CD4-positive, CD25-positive, alpha-beta regulatory T cell (primary cell): ENCODE measurements at places on chromosomes 6 and 20.

GRCh38 chr20:24004471-24004870 is 15.9 kb upstream of the GGTLC1 start:
- no peak for DNase-seq

- no peak for DNase-seq
Observed at GRCh38 chr6:148497257-148497656, 154.6 kb downstream of the SASH1 start.

GRCh38 chr6:15129887-15130286 is 116.0 kb upstream of the JARID2 start:
- DNase-seq, result no peak

DNA sequence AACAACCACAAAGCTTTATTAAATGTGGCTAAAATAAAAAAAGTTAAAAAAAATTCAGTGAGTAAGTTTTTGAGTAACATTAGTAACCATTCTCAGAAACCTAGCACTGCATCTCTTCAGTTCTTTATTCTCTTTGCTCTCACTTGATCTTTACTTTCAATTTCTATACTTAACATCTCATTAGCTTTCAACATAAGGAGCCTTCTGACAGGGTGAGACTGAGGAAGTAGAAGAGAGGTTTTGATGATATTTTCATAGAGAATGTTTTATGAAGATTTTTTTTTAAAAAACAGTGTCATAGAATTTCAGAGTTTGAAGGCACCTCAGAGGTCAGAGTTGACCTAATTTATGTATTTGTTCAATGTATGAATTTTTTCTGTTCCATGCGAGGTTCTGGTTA is 60.8 kb downstream of the FAM83B start:
- DNase-seq, result no peak

GRCh38 chr6:110491644-110492317 is 15.4 kb upstream of the SLC22A16 start:
- DNase-seq, result no peak

DNA sequence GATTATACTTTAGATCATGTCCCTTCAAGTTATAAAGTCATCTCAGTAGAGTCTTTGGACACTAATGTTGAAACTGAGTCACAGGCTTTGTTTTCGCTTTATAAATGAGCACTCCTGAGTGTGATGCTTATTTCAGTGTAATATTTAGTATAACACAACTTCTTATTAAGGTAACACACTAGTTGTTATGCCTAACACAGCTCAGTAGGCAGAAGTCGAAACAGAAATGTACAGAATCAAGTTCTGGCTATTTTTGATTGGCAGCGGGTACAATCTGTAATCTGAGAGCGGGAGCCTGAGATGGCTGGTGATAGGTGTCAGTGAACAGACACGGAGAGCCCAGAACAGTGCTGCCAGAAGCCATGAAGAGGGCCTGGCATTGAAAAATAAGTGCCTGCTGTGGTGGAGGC is 11.4 kb downstream of the HECA start:
- no peak for DNase-seq

DNA sequence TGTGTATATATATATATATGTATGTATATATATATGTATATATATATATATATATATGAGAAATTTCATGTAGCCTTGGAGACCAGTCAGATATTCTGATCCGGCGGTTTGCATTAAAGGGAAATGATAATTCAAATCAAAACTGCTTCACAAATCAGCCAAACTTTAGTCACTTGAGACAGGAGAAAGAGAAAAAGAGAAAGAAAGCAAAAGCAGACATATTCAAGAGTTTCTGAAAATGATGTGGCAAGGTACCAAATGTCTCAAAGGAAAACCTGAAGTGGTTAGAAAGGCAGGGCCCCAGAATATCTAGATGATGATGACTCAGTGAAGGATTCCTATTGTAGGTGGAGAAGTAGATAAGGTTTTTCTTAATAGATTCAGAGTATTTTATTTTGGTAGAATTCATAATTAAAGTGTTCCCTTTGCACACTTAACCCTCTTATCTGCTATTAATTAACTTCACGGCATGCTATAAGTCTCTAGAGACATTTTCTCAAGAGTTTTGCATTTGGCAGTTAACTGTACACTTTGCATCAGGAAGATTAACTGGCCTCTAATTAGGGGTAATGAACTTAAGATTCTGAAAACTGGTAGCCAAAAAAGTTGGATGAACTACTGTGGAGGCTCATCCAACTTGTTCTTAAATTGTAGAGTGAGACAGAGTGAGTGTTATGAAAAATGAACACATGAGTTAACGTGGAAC is 50.1 kb upstream of the ASF1A start:
- DNase-seq, result no peak

DNA sequence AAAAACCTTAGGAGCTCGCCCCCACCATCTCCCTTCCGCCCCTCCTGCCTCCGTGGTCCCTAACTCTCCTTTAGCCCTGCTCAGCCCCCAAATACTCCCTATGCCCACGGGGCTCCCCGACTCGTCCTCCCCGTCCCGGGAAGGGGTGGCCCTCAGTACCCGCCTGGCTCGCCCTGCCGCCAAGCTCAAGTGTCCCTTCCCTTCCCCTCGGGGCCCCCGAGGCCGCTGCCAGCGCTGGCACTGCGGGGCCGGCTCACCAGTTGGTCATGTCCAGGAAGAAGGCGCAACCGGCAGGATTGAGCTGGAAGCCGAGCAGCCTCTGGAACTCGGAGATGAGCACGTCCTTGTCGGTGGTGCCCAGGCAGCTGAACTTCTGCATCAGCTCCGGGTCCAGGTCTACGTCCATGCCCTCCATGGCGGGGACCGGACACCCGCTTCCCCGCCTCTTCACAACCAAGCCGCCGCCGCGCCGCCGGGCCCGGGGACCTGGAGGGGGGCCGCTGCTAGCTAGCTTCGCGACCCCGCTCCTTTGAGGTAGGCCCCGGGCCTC is 303 bp downstream of the ILRUN start:
- DNase-seq, result no peak

- no peak for DNase-seq
Observed at GRCh38 chr20:10060226-10060625, 25.4 kb downstream of the ANKEF1 start.

DNA sequence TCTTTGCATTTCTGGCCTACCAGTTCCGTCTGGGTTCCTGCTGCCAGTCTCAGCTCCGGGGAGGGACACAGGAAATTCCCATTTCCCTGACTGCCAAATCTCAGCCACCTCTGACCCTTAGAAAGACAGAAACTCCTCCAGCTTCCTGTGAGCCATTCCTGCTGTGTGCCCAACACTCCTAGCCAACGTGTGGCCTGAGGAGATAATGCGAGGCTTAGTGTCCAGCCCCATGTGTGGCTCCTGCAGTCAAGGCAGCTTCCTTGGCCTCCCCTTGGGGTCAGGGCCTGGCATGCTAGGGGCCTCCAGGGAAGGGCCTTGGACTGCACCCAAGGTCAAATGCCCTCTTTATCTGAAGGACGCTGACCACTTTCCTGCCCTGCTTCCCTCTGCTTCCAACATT is 45.1 kb downstream of the MAFB start:
- no peak for DNase-seq

DNA sequence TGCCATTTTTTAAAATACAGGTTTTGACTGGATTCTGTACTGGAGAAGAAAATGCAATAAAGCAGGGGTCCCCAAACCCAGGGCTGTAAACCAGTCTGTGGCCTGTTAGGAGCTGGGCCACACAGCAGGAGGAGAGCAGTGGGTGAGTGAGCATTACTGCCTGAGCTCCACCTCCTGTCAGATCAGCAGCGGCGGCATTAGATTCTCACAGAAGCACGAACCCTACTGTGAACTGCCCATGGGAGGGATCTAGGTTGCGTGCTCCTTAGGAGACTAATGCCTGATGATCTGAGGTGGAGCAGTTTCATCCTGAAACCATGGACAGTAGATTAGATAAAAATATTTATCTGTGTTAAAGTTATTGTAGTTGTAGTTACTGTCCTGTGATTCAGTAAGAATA is 21.1 kb upstream of the FBXO9 start:
- no peak for DNase-seq

DNA sequence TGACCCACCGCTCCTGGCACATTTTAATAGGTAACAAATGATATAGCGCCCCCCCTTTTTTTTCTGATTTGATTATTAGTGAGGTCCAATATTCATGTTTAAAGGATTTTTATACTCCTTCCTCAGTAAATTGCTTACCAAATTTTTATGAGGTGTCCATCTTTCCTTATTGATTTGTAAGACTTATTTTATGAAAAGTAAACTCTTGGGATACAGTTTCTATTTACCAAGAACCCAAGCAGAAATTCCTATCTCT is 25.1 kb downstream of the TRIM27 start:
- no peak for DNase-seq

DNA sequence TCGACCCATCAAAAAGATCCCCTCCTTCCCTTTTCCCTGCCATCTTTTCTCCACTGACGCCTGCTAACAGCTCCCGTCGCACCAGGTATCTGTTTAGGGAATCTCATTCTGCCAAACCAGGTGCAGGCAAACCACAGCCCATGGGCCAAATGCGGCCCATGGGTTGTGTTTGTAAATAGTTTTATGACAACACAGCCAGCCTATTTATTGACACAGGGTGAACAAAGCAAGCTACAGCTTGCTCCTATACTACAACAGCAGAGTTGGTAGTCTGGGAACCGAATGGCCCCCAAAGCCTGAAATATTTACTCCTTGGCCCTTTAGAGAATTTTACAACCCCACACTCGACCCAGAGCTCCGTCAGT is 16.4 kb downstream of the NFATC2 start:
- DNase-seq, result no peak

- DNase-seq, result no peak
Observed at GRCh38 chr6:133380723-133381122, 139.6 kb downstream of the EYA4 start.

- DNase-seq, result no peak
Observed at GRCh38 chr6:152380993-152381898, 255.9 kb downstream of the SYNE1 start.

DNA sequence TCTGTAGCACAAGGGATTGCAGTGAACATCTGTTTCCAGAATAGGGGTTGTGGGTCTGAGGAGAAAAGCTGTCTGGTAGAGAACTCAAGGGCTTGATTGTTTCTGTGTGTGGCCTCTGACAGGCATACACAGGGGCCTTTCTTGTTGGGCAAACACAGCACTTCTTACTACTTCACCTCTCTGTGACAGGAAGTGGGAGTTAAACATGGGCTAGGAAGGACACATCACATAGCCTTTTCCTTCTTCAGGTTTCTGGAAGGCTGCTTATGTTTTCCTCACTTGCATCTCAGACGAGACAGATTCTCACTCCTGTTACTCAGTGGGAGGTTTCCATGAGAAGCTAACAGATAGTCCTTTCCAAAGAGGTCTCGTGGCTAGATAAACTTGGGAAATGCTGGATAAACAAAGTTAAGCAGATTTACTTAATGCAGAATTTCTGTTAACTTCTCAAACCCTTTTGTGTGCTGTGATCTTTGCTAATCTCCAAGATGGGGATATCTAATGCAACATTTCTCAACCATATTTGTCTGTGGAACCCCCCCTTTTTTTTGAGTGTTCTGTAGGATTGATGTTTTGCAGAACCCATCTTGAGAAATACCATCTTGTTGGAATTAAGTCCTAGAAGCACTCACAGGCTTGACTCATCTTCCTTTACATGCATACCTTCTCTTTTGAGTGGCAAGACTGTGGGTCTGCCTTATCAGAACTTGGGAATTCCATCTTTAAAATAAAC is 41.9 kb upstream of the RNF8 start:
- DNase-seq, result no peak

DNA sequence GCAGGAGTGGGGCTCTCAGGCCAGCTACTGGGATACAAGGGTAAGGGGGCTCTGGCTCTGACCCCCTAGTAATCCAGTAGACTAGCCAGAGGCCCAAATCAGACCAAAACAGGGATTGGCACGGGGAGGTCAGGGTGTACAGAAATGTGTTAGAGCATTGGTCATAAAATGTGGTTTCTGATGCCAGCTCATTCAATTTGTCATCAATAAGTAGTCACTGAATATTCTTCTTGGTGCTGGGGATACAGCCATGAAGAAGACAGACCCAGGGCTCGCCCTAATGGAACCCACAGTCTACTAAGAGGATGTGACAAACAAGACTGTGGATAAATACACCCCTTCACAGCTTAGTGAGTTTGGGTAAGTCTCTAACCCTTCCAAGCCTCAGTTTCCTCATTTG is 11.1 kb downstream of the MAP1LC3A start:
- DNase-seq, result no peak

GRCh38 chr20:1651268-1652058 is 6.1 kb downstream of the SIRPG start:
- DNase-seq, result no peak

DNA sequence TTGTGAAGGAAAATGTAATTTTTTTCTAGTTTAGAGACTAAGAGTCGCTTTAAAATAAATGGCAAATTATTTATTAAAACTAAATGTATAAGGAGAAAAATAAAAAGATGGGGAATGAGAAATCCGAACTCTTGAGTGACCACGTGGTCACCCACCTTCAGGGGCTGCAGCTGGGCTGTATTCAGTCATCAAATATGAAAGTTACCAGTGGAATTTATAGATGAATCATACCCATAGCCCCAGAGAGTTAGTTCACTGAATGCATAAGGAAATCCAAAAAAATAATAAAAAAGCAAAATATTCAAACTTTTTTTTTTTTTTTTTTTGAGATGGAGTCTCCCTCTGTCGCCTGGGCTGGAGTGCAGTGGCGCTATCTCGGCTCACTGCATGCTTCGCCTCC is 947.7 kb upstream of the ADGRB3 start:
- DNase-seq, result no peak

GRCh38 chr20:40278673-40279072 is 410.4 kb downstream of the MAFB start:
- no peak for DNase-seq

DNA sequence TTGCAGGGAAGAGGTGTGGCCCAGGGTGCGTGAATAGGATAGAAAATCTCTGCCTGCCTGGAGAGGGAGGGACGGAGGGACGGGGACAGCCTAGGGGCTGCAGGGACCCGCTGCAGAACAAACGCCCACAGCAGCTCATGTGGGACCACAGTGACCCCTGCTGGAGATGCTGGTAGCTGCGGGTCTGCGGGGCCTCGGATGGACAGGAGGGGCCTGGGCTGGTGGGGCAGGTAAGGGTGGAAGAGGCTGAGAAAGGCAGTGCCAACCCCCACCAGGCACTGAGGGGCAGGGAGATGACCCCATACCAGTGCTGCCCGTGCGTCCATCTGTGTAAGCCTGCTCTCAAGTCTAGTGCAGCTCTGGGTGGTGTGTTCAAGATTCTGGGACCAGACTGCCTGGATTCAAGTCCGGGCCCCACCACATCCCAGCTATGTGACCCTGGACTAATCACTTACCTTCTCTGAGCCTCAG is 39.4 kb downstream of the KIAA1755 start:
- DNase-seq, result peak; percentile 57
